ENCODE measurements at places on chromosomes 7 and 10. TPM values are rescaled to one million over a fixed set of nuclear protein-coding genes. Genes with fewer than 3 reads are reported as not detected.

FMC1 gene
- 43.5 TPM for polyA plus RNA-seq

GHRHR gene
- polyA plus RNA-seq, result not detected

WDR91 gene
- polyA plus RNA-seq, result 8.0 TPM

BMPR1A gene
- polyA plus RNA-seq, result 7.8 TPM

RSPH10B gene
- polyA plus RNA-seq, result not detected

SORCS1 gene
- polyA plus RNA-seq, result not detected

ARPC1A gene
- 263 TPM for polyA plus RNA-seq

HOXA1 gene
- 0.69 TPM for polyA plus RNA-seq

SYT15B gene
- 1.1 TPM for polyA plus RNA-seq

EDRF1 gene
- 5.4 TPM for polyA plus RNA-seq

DOCK4 gene
- 3.0 TPM for polyA plus RNA-seq

LMTK2 gene
- polyA plus RNA-seq, result 3.0 TPM

FFAR4 gene
- polyA plus RNA-seq, result 17.9 TPM

ELFN1 gene
- polyA plus RNA-seq, result not detected

ZNF488 gene
- polyA plus RNA-seq, result 0.69 TPM

TAS2R5 gene
- polyA plus RNA-seq, result not detected

PIK3AP1 gene
- polyA plus RNA-seq, result 22.0 TPM

TUBAL3 gene
- polyA plus RNA-seq, result 52.2 TPM

AOAH gene
- polyA plus RNA-seq, result 16.2 TPM

SERPINE1 gene
- 0.46 TPM for polyA plus RNA-seq

KCNIP2 gene
- polyA plus RNA-seq, result not detected

HERC4 gene
- polyA plus RNA-seq, result 24.2 TPM

ZNF107 gene
- polyA plus RNA-seq, result 1.6 TPM

GJC3 gene
- polyA plus RNA-seq, result 0.31 TPM

WAPL gene
- polyA plus RNA-seq, result 15.0 TPM

BCCIP gene
- 46.8 TPM for polyA plus RNA-seq

ENTPD7 gene
- polyA plus RNA-seq, result 3.5 TPM
